ENCODE measurements at places on chromosomes 11 and 22.

GRCh38 chr11:45265969-45266675, 20.0 kb downstream of the SYT13 start:
- DNase-seq: no peak

- DNase-seq: peak; percentile 50
Observed at GRCh38 chr11:96075532-96075959, 151.6 kb upstream of the MTMR2 start.

- DNase-seq: no peak
Observed at GRCh38 chr11:19913893-19914249, 201.2 kb downstream of the NAV2 start.

DNA sequence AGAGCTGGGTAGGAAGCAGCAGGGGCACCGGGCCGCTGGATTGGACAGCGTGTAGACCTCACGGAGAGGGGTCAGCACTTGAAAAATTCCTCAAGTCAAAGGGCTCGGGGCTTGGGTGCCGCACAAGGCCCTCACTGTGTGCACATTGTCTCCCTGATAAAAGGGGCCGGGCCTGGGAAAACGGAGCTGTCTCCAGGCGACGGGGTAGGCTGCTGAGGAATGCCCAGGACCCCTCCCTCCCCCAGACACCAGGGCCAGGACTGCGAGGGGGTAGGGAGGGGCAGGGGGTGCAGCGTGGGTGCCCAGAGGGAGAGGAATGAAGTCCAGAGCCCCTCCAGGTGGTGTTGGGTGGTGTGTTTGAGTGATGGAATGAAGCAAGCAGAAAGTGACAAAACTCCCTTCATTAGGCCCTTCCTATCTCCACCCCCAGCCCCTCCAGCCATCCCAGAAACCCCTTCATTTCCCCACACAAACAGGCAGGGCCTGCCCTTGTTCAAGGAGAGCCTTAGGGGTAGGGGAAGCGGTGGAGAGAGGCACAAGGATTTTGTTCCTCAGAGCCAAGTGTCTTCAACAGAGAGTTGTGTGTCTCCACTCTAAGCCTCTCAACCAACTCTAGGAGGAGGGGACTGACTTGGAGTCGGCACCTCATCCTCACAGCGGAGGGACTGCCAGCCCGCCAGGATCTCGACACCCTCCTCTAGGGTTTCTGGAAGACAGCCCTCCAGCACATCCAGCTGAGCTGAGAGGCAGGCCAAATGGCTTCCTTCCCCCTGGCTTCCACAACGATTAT, 63.9 kb downstream of the SYN3 start:
- DNase-seq: no peak

GRCh38 chr22:31235081-31235480, 23.0 kb downstream of the LIMK2 start:
- DNase-seq: no peak

DNA sequence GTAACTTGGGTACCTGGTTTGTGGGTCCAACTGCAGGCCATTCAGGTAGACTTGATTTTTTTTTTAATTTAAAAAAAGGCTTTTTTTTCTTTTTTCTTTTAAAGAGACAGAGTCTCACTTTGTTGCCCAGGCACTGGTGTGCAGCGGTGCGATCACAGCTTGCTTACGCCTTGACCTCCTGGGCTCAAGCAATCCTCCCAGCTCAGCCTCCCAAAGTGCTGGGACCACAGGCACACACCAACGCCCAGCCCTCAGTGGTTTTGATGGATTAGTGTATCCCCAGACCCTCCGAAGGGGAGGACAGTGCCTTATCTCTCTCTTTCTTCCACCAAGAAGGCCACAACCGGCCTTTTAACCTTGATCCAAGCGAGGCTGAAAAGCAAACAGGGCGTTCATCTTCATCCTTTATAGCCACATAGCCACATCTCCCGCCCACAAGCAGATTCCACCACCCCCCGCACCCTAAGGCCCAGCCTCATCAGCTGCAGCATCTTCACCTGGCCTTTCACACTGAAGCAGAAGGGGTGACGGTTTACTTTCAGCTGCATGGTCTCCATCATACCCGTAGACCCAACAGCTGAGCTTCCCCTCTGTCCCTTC, 17.6 kb upstream of the COMT start:
- DNase-seq: no peak

DNA sequence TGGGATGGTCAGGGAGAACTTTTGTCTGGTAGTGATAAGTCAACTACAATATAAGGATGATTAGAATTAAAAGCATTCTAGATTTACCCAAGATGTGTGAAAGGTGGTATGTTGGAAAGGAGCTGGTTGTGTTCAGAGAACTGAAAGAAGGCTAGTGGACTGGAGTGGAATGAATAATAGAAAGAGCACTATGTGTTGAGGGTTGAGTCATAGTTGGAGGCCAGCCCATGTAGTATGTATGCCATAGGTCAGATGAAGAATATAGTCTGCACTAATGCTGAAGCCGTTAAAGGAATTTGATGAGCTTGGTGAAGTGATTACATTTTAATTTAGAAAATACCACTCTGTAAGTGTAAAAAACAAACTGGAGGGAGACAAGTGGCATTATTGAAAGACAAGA, 514.1 kb downstream of the CNTN5 start:
- no peak for DNase-seq

- DNase-seq: no peak
Observed at GRCh38 chr22:25688627-25689026, 53.4 kb upstream of the MYO18B start.

GRCh38 chr22:46845296-46846149, 83.1 kb downstream of the TBC1D22A start:
- no peak for DNase-seq

- no peak for DNase-seq
Observed at GRCh38 chr11:118087931-118088330, 1.2 kb upstream of the SMIM35 start.

DNA sequence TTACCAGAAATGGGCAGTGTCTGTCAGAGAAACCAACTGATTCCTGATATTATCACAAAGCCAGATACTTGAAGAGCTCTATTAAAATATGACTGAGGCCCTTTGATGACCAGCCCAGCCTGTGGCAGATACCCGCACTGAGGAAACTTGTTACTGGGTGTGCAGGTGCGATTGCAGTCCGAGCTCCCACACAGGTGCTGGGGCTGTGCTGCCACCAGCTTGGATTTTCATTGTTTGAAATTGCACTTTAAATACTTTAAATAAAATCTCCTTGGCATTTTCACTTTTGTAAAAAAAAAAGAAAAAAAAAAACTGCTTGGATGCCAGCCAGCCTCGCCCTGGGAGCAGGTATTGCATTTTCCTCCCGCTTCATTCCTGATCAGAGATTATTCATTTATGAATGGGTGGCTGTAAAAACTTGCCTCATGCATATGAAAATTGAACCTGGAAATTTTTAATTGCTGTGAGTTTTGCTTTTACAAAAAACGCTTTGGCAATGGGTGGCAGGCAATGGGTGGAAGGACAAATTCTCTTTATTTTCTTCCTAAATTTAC, 21.2 kb downstream of the EHF start:
- no peak for DNase-seq

- no peak for DNase-seq
Observed at GRCh38 chr11:70397336-70397982, 870 bp upstream of the CTTN start.

Measured in activated CD4-positive, alpha-beta T cell treated with anti-CD3 and anti-CD28 coated beads, Interleukin-2, amount 50 U/mL, for 16 hours (primary cell).